ENCODE measurements at places on chromosomes 1 and 21.

DNA sequence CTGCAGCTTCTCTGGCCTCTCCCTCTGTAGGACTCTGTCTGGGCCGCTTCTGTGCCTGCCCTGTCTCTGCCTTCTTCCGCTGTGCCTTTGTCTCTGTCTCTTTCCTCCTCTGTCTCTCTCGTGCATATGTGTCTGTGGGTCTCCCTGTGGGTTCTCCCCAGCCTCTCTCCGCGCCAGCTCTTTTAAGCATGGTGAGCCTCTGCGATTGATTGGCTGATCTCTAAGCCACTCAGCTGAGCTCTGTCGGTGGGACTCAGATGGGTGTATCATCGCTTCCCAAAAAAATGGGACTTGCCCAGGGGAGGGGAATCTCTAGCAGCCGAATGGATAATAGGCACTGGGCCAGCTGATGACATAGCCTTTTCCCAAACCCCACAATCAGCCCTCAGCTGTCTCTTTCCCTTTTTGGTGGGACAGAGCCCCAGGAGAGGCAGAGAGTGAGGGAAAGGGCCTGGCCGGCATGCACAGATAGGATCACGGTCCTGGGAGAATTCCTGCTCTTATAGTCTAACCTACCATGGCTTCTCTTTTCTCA is at the start of gene ADAMTS4:
Gene ADAMTS4 (minus strand): TSS at position 158 of the 535 bp plus-strand sequence. CDS start 427 bp downstream, outside the sequence.
- peak; percentile 87 for DNase-seq

DNA sequence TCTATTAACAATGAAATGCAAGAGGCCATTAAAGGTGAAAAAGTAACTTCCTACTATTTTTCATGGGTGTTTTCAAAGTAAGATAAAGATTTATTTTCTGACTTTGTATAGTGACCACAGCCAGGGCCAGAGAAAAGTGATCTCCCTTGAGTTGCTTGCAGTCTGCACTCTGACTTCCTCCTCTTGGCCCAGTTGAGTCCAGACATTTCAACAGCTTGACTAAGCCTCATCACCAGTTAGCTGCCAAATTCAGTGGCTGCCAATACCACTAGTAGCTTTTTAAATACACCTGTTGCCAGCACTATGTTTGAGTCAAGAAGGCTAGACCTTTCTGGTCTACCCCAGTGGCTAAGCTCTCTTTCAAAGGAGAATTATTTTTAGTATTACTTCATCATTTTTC is 3.7 kb upstream of the NEK7 start:
- DNase-seq, result peak; percentile 77

GRCh38 chr1:172672720-172673119 is 13.8 kb downstream of the FASLG start:
- DNase-seq, result no peak

DNA sequence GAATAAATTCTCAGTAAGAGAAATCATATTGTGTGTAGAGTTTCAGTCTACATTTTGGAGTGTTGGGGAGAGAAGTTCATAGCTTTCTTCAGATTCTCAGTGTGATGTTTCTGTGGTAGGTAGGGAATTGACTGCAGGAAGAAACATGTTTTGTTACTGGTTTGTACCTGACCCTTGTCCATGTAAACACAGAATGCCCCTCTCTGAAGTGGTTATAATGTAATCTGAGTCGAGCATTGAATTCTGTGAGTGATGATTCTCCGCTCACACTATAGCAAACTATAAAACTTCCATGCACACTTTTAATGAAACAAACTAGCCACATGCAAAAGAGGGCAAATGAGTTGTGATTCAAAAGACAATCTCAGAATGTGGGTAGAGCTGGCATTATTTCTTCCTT is 433.2 kb downstream of the USP25 start:
- DNase-seq, result no peak

DNA sequence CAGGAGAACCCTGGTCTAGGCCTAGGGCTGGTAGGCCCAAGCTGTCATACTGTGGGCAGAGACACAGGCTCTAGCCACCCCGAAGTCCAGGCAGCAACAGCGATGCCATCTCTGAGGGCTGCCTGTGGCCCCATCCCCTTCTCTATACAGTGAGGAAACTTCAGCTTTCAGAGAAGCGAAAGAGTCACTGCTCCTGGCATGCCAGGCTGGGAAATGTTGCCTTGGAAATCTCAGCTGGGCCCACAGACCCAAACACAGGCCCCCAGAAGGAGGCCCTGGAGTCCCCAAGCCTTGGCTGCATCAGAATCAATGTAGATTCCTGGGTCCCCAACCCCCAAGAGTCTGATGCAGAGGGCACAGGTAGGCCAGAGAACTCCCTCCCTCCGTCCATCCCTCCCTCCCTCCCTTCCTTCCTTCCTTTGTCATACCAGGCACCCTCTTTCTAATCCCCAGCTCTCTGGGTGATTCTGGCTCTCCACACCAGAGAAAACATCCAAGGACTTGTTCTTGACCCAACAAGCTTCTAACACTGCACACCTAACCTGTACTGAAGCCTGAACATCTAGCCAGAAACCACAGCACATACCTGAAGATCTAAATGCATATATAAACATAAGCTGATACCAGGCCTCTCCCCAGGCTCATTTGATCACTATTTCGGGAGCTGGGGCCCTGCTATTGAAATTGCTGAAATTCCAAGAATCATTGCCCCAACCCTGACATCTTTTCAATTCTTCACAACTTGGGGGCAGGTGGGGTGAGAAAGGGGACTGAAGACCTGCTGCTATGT is 143.2 kb upstream of the EDN2 start:
- no peak for DNase-seq

DNA sequence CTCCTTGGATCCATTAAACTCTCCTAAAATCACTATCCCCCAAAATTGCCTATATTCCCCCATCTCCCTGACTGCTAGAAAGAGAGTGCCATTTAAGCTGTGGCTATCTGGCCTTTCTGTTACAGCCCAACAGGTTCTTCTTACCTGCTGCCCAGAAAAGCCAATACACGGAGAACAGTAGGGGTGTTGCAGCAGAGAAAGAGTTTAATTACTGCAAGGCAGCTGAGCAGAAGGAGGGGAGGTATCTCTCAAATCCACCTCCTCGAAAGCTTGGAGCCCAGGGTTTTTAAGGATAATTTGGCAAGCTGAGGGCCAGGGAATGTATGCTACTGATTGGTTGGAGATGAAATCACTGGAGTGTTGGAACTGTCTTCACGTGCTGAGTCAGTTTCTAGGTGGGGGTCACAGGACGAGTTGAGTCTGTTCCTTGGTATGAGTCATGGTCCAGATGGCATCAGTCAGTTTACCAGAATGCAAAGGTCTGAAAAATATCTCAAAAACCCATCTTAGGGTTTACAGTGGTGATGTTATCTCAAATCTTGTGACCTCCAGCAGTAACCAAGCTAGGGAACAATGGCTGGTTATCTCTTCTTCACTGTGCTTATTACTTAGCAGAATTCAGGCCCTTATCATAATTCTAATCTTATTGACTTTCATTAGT is 89.8 kb downstream of the SMYD3 start:
- no peak for DNase-seq

- DNase-seq, result no peak
These were observed 1.8 kb downstream of the C2CD4D start for GRCh38 chr1:151837884-151838221.

DNA sequence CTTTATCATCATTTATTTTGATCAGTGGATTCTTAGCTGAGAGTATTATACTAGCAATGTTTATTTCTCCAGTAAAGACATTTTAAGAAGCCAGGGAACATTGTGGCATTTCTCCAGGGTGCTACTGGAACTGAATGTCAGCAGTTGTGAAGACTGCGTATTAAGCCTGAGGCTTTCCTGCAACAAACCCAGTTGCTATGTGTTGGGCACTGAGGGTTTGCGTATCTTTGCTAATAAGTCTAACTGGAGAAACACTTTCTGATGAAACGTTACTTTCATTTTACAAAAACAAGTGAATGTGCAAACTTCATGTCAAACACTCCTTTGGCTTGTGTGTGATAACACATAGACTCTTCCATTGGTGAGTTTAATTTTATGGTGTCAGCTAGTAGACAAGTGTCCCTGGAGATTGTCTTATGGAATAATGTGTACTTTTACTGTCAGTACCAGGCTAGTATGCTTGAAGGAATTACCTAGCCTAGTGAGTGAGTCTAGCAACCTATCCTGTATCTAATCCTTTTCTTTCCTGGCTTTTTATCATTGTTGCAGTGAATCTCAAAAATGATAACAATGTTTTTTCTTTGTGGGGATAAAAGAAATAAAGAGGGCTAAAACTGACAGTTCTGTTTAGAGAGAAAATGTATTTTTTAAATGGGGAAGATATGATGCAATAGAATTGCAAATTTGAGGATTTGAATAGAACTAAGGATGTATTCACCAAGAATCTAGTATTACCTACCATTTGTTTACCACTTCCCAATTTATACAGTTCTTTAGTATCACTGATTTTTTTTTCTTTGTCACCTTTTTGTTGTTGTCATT is 70.1 kb downstream of the MTR start:
- no peak for DNase-seq

- DNase-seq, result no peak
These were observed 9.7 kb upstream of the AADACL4 start for GRCh38 chr1:12634156-12634555.

DNA sequence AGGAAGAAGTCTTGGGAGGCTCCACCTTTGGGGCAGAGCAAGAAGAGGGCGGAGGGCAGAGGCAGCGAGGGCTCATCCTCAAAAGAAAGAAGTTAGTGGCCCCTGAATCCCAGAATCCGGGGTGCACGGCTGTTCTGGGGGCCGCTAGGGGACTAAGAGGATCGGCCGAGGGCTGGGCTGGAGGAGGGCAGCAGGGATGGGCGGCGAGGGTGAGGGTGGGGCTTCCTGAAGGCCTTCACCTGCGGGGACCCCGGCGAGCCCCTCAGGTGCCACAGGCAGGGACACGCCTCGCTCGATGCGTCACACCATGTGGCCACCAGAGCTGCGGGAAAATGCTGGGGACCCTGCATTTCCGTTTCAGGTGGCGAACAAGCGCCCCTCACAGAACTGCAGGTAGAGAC is 23.9 kb downstream of the COL6A1 start:
- DNase-seq, result peak; percentile 33

DNA sequence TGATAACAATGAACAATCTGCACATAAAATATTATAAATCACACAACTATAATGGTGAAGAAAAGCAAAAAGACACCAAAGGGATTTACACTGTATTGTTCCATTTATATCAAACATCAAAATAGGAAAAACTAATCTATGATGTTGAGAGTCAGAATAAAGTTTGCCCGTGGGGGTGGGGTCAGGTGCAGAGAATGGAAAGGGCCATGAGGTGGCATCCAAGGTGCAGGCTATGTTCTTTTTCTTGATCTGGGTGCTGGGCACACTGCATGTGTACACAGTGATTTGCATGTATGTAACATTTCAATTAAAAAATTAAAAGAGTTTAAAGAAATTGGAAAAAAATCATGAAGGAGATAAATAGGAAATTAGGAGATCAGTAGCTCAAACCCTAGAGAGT is 127.3 kb downstream of the DSCAM start:
- DNase-seq, result no peak

Data from left hindlimb (tissue), 1 donor.